Stimulated activated CD4-positive, alpha-beta T cell treated with anti-CD3 and anti-CD28 coated beads, TNF-alpha, amount 100 ng/mL, for 24 hours (primary cell): ENCODE measurements at places on chromosomes 16 and 17.

DNA sequence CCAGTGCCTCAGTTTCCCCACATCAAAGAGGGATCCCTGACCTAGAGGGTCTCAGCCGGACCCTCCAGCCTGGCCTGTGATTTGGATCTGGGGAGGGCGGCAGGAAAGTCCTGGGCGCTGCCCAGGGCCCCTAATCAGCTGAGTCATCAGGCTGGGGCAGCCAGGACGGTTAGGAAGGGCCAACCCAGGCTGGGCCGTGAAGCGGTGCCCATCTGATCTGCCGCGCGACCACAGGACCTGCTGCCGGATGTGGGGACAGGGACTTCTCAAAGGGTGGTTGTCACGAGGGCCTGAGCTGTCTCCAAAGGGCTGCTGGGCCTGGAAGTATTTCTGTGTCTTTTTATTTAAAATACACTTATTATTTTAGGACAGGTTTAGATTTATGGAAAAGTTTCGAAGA, 4.4 kb downstream of the TPSAB1 start:
- no peak for DNase-seq

GRCh38 chr16:556474-557173, 3.6 kb upstream of the PRR35 start:
- DNase-seq = no peak

DNA sequence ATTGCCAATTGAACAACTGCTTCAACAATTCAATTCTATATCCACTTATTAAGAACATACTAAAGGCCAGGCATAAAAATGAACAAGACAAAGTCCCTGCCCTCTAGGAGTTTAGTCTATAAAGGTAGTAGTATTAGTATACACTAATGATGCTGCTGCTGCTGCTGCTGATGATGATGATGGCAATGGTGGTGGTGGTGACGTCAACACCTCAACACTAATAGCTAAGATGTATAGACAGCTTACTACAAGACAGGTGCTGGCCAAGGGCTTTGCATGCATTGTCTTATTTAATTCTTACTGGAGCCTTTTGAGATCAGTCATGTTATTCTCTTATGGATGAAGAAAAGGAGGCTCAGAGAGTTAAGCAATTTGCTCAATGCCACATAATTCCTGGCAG, 164.4 kb upstream of the ASIC2 start:
- no peak for DNase-seq

DNA sequence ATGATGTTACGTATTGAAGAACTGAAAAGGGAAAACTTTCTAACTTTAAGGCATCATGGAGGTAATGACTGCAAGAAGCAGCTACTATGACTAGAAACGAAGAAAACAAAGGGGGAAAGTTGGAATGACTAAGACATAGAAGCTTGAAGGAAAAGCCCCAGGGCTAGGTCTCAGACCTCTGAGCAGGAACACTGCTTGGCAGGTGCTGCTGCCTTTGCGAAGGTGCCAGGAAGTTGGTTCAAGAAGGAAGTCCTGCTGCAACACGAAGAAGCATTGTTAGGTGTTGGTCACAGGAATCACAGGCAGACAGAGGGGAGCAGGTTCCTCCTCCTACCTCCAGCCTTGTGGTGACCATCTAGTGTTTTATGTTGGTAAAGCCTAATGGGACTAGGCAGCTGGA, 48.1 kb upstream of the HS3ST4 start:
- no peak for DNase-seq

GRCh38 chr17:78679495-78680395, 102.3 kb downstream of the CYTH1 start:
- no peak for DNase-seq

DNA sequence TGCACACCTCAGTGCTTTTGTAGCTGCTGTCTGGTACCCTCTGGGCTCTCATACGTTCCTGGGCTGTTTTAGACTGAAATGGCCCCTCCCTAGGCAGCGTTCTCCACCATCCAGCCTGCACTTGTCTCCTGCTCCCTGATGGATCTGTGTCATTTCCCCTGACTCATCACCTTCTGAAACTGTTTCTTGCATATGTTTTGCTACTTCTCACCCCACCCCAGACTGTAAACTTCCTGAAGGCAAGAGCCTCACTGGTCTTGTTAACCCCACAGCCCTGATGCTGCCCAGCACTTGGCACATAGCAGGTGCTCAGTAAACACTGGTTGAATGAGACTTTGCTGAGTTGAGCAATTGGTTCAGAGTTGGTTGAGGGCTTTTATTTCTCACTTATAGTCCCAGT, 78.7 kb downstream of the CRISPLD2 start:
- DNase-seq = no peak

GRCh38 chr17:67262435-67263117, 17.6 kb upstream of the HELZ start:
- DNase-seq = no peak

DNA sequence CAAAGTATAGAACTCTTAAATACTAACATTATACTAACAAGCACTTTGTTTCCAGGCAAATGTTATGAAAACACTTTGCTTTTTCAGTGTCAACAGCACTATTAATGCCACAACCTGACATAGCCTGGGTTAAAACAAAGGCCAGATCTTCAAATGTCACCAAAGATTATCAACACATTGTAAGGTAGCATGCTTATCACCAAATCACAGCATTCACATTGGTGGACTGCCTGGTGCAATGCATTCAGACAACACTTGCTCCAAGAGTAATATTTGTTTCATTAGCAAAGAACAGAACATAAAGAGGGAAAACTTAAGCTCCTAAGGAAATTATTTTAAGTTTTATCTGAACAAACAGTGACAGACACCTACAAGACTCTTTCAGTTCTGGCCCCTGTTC, 1361.2 kb downstream of the CDH8 start:
- DNase-seq = no peak

DNA sequence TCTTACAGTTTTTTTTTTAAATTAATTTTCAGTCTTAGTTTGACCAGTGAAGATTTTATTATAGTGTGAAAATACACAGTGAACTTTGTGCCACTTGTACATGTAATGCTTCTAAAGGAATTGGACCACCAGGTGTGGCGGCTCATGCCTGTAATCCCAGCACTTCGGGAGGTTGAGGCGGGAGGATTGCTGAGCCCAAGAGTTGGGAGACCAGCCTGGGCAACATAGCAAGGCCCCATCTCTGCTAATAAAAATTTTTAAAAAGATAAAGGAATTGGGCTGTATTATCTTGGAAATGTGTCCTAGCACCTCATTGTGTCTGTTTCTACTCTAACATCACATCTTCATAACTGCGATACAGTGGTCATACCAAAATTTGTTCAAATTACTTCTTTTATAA, 3.8 kb downstream of the IST1 start:
- no peak for DNase-seq

GRCh38 chr17:58200024-58200633, 7.6 kb downstream of the EPX start:
- peak; percentile 34 for DNase-seq

DNA sequence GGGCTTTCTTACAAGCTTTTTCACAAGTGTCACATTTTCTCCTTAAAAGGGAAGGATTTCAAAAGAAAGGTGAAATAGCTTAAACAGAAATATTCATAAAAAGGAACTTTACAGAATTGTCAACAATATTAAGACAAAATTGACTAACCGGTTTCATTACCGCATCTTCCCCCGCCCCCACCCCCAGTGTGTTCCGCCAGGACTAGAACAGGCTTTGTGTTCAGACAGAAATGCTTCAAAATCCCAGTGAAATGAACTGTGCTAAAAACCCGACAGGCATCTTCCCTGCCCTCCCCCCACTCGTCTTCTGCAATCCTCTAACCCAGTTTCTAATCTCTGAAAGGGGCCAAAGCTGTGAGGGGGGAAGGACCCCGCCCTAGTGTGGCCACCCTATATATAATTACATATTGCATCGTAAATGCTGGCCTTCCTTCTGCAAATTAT, 990 bp upstream of the ROGDI start:
- no peak for DNase-seq

GRCh38 chr16:75121949-75122568, 5.5 kb upstream of the LDHD start:
- DNase-seq = no peak

GRCh38 chr16:5649762-5650743, 552.5 kb upstream of the EEF2KMT start:
- DNase-seq = no peak
